A172 (cell line): ENCODE measurements at places on chromosomes 16 and 17.

GRCh38 chr16:56115817-56116576 is 75.3 kb upstream of the GNAO1 start:
- no peak for DNase-seq

GRCh38 chr17:27544350-27545131 is 86.4 kb upstream of the LGALS9 start:
- DNase-seq: peak; percentile 88

DNA sequence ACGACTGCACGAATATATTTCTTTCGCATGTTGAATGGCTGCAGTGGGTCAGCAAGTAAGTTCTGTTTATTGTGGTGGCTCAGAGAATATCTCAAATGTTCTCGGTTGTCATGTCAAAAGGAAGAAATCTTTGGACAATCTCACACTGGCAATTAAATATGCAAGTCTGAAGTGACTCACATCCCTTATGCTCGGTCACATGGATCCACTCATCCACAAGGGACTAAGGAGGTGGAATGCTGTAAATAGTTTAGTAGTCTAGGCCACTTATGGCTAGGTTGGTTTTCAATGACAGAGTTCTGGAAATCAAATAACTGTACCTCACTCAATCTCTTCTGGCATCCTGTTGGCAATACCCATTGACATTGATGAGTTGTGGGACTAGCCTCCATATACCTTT is 33.0 kb upstream of the PMP22 start:
- DNase-seq: peak; percentile 68

GRCh38 chr16:54677308-54677950 is 253.2 kb upstream of the IRX5 start:
- peak; percentile 27 for DNase-seq

DNA sequence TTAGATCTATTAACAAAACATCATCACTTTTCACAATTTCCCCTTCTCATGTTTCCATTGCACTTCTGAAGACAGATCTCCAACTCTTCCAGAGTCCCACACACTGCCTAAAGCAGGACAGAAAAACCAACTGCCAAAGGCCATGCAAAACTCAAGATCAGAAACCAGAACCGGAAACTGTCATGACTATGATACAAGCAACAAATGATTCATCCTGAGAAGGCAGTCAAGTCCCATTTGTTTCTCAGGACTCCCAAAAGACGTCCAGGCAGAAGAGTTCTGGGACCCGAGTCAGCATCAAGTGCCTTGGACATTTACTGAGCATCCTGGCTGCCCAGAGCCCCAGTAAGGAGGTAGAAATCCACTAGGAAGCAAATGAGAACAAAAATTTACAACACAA is 38.8 kb downstream of the ERN1 start:
- DNase-seq: no peak

GRCh38 chr17:30483159-30483558 is 6.0 kb downstream of the GOSR1 start:
- DNase-seq: no peak

DNA sequence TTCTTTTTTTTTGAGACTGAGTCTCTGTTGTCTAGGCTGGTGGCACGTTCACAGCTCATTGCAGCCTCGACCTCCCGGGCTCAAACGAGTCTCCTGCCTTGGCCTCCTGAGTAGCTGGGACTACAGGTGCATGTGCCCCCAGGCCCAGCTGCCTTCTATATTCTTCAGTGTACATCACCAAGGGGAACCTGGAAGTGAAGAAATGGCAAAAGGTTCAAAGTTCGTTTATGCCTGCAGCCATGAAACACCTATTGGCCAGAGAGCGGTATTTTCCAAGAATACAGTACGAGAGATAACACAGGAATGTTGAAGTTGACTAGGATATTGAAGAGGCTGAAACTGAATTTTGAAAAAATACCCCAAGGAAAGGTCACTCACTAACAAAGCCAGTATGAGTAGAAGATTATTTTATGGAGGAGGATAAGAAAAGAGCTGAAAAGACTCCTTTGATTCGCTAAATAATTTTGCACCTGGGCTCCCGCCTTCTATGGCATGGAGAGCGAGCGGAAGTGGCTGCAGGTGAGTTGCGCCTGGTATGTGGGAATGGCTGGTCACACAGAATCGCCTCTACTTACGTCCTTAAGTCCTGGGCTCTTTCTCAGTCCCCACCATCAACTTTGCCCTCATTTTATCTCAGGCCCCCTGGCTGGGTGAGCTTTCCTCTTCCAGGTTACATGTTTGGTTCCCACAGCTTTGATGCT is 9.8 kb downstream of the ST6GALNAC1 start:
- no peak for DNase-seq

- peak; percentile 22 for DNase-seq
Measured at GRCh38 chr17:73546770-73547536, 97.3 kb downstream of the SDK2 start.

DNA sequence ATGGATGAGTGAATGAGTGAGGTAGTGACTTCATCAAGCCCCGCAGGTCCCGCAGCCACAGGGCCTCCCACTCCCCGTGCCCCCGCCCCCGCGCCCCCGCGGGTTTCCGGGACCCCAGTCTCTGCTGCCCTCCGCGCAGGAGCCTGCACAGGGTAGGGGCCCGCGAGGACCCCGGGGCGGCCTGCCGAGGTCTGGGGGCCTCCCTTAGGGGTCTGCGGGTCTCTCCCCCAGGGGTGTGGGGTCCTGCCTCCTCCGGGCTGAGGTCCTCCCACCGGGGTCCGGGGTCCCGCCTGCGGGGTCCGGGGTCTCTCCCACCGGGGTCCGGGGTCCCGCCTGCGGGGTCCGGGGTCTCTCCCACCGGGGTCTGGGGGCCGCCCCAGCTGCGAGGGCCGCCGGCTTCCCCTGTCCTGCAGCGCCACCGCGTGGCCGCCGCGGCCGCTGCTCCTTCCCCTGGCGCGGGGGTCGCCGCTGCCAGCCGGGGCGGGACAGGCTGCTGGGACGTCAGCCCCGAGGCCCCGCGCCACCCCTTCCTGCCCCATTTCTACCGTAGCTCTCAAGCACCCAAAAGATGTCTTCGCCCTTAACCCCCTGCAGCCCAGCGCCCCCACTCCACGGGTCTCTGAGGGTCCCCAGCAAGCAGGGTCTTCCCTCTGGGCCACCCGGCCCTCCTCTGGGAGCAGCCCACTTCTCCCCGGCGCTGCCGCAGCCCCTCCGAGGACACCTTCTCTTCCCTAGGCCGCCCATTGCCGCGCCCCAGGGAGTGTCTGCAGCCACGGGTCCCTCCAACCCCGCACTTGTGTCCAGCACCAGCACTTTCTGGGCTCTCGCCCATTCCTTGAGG is 10.4 kb upstream of the CHMP6 start:
- DNase-seq: no peak

DNA sequence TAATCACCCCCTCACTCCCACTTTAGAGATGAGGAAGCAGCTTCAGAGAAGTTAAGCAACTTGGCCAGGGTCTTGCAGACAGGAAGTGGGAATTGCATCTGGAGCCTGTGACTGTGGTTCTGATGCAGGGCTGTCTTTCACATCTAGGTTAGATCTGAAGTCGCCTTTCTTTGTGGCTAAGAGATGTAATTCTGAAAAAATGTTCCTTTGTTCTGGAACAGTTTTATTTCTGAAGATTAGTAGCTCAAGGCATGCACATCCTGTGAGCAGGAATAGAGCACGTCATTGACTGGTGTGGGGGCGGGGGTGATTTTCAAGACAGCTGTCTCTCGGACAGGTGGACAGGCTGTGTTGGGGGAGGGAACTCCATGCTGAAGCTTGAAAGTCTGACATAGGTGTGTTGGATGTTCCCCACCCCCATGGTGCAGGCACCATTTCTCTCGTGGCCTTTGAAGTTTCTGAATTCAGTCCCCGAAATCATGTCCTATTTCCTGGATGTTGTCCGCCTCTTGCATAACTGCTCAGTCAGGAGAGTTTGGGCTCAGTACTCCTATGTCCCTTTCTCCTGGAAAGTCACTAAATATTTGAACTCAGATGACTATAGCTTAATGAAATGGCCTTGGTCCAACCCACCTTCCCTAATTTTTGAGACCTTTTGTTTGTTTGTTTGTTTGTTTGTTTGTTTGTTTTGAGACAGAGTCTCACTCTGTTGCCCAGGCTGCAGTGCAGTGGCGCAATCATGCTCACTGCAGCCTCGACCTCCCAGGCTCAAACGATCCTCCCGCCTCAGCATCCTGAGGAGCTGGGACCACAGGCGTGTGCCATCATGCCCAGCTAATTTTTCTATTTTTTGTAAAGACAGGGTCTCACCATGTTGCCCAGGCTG is 21.0 kb upstream of the HERPUD1 start:
- DNase-seq: peak; percentile 65

DNA sequence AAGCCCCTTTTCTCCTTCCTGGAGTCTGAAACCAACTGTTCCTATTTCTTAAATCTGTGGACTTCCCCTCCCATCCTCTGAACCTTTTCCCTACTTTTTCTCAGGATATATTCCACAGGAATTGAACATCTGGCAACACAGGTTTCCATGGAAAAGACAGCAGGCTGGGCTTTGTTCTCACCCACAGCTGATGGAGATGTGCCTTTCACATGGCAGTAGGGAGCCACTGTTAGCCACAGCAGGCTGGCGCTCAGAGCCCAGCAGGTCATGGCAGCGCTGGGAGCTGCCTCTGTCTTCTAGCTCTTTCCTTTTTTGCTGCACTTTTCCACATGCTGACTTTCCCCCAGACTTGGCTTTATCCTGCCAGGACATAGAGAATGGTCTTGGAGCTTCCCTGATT is 116.4 kb upstream of the NLRP1 start:
- no peak for DNase-seq

- peak; percentile 97 for DNase-seq
Measured at GRCh38 chr17:17710728-17711541, 29.7 kb downstream of the RAI1 start.
